ENCODE measurements at places on chromosomes 4 and X. TPM values are rescaled to one million over a fixed set of nuclear protein-coding genes. Genes with fewer than 3 reads are reported as not detected.

Gene YY2
- 1.6 TPM for total RNA-seq

Gene SPANXA1
- total RNA-seq = not detected

Gene STK32B
- total RNA-seq = 1.9 TPM

Gene MAGEA9
- not detected for total RNA-seq

Gene RBM47
- total RNA-seq = 36.9 TPM

Gene GPR173
- total RNA-seq = 1.0 TPM

Gene REPS2
- 19.8 TPM for total RNA-seq

Gene NSUN7
- 2.7 TPM for total RNA-seq

Gene LAP3
- total RNA-seq = 83.5 TPM

Gene AKAP4
- not detected for total RNA-seq

Gene ATP8A1
- 11.7 TPM for total RNA-seq

DNA sequence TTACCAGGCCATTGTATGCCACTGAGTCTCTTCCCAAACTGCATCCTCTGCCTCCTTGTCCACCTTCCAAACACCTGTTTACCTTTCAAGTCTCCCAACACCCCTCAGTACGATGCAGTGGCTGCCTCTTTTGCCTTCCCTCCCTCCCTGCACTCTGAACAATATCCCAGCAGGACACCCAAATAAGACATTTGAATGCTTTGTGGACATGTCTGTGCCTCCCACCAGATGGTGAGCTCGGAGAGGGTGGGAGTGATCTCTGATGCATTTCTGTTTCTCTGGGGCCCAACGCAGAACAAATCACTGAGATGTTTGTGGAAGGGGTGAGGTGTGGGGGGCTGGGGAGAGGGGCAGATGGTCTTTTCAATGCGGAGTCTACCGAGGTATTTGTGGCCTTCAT is 33.4 kb downstream of the PJA1 start:
- ATAC-seq = no peak

DNA sequence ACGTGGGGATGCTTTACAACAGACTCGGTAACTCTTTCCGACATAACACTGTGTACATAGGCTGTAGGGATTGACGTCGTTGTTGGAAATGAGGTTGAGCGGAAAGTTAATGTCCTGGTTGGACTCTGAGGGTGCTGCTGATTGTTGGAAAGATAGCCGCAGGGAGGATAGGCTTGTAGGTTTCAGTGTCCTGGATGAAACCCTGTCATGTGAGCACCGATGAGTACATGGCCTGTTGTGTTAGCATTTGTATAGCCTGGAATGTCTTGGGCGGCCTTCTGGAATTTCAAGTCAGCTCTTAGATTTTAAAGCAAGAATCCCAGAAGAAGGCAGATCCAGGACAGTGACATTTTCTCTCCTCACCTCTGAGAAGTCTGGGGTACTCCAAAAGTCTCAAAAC is 63.3 kb downstream of the TBC1D14 start:
- no peak for ATAC-seq

- no peak for ATAC-seq
Measured at GRCh38 chr4:78534286-78534955, 17.1 kb upstream of the ANXA3 start.

GRCh38 chrX:139126493-139126892 is 404.0 kb upstream of the F9 start:
- ATAC-seq = no peak

DNA sequence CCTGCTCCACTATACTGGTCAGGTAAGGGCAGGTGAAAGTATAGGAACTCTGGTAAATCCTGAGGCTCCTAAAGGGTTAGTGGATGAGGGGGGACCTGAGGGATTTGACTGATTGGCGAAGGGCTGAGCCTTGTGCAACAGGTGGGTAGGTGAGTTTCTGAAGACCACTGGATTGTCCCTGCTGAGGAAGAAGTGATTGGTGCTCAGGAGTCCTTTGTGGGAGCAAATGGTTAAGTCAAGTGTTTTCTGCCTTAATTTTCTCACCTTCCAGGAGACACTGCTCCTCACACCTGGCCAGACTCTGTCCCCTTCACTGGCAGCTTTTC is 156.6 kb downstream of the AMMECR1 start:
- ATAC-seq = no peak

DNA sequence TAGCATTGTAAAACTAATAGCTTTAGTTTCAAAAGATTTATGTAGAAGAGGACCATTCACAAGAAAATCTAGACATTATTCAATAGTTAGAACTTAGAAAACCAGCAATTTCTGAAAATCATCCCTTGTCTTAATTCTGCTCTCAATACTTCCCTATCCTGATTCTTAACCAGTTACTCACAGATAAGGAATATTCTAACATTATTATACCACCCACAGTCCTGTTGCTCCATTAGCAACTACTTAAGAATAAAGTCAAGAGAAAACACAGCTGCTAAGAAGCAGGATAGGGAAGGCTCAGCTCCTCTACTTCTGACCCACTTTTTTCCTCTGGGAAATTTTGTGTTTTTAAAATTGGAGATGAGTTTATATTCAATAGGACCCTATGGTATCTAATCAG is 47.7 kb downstream of the PHKA1 start:
- ATAC-seq = no peak

DNA sequence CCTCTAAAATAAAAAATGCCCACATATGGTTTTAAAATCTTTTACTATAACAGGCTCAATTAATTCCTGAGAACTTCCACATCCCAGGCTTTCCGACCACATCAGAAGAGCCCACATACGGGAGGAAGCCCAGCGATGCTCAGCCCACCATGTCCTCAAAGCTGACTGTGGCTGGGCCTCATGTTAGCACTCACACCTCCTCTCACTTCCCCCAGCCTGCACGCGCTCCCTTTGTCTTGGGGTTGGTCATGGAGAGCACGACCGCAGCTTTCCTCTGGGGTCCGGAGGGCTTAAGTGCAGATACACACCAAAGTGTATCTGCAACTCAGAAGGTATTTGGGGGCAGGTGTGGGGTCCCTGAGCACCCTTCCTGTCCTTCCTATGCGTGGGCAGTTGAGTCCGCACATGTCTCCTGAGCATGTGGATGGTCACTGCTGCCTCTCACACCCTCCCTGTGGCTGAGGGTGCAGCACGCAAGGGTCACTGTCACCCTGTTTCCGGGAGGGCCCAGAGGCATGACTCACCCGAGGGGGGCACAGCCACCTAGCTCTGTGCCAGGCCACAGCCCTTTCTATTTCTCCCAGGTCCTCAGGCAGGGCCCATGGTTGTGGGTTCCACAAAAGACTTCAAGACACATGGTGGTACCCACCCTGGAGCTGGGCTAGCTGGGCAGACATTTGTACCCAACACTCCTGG is 21.2 kb downstream of the WDR1 start:
- ATAC-seq = no peak

GRCh38 chrX:35166023-35166422 is 223.4 kb downstream of the FAM47B start:
- no peak for ATAC-seq

- no peak for ATAC-seq
Measured at GRCh38 chrX:23514082-23514481, 153.2 kb upstream of the PRDX4 start.

GRCh38 chrX:77731821-77732419 is 54.1 kb downstream of the ATRX start:
- no peak for ATAC-seq

GRCh38 chrX:114842181-114842580 is 175.2 kb downstream of the IL13RA2 start:
- no peak for ATAC-seq

DNA sequence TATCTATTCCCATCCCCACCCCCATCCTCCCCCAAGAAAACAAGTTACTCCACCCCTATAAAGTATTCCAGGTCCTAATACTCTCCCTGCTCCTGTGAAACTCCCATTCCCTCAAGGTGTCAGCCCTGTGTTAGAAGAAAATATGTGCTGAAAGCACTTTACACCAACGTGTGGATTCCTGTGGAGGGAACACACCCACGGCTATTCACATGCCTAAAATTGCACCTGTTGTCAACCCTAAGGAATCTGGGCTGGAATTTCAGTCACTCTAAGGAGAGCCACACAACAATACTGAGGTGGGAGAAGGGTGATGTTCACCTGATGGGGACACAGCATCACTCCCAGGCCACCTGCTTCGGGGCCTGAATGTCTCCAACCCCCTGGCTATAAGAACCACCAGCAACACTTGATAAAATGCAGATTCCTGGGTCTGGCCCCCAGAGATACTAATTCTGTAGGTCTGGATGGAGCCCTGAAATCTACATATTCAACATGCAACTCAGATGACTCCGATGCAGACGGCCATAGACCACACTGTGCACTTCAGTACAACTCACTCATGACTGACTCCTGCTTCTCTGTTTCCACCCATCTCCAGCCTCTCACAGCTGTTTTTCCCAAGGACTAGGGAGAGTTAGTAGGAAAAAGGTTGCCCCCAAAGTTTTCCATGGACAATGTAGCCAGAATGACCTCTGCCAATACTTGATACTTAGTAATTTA is 15.8 kb downstream of the SCD5 start:
- ATAC-seq = no peak

DNA sequence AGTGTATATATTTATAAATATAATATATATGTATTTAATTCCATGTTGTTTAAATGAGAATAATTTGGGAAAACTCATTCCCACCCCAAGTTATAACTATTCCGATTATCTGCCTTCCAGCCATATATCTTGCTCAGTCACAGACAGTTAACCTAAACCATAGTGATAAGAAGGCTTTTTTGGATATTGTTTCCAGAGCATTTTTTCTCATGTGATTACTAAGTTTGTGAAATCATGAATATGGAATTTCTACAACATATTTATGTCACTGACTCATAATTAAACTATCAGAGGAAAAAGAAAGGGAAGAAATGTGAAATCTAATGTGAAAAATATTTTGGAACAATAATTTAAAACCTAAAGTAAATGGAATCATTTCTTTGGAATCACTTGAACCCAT is 1163.5 kb upstream of the PABPC4L start:
- ATAC-seq = no peak

GRCh38 chrX:12901486-12901885 is 4.9 kb upstream of the TLR8 start:
- no peak for ATAC-seq

All from gastroesophageal sphincter (tissue), 4 donors.